WTC11 (cell line): ENCODE measurements at places on chromosomes 2 and 18.

DNA sequence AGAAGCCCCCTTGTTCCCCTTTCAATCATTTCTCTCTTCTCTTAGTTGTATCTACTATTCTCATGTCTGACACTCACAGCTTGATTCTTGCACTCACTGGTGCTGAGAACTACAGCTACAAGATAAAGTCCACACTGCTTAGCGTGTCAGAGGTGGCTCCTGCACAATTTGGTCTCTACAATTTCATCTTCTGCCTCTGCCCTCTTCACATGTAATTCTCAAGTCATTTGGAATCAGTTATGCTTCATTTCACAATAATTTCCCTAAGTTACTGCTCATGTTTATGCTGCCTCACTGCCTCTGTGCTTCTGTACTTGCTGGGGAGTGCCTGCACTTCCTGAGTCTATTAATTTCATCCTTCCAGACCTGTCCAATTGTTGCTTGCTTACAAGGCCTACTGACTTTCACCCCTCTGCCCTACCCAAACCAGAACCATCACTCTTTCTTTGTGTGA lies 11.6 kb upstream of the NAB1 start:
- DNase-seq, result no peak
- H3K27me3 ChIP-seq, result no peaks in the 10 kb centered on the region
- H3K4me3 ChIP-seq, result no peak overlapping the region
- no peaks in the 10 kb centered on the region for H3K36me3 ChIP-seq
- no peak overlapping the region for H3K27ac ChIP-seq

DNA sequence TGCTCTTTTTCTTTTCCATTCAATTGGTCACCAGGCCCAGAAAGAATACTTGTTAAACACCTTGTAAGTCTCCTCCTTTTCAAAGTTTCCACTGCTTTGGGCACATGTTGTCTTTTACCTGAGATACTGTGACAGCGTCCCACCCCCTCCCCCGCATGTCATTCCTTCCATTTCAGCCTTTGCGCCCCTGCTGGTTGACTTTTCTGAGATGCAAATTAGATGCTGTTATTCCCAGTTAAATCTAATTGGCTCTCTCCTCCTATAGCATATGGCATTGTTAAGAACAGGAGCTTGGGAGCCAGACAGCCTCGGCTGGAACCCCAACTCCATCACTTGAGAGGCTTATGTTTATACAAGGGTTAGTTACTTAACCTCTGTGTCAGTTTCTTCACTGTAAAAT lies 80.3 kb upstream of the GAREM1 start:
- H3K36me3 ChIP-seq, result no peaks in the 10 kb centered on the region
- H3K27ac ChIP-seq, result peak overlapping the region; percentile 36; the same call in 1 of the 2 replicates
- peak; percentile 57 for DNase-seq
- no peaks in the 10 kb centered on the region for H3K27me3 ChIP-seq
- peaks cover 41% of the 10 kb centered on the region for H3K4me1 ChIP-seq
- H3K4me3 ChIP-seq, result no peak overlapping the region

GRCh38 chr2:128841803-128842202 lies 523.1 kb upstream of the HS6ST1 start:
- 0 out of 2 replicates have a peak, but pooled peaks cover 3% of the 10 kb centered on the region for H3K4me1 ChIP-seq
- no peak overlapping the region for H3K4me3 ChIP-seq
- peaks cover 3% of the 10 kb centered on the region; the same call in 1 of the 2 replicates for H3K36me3 ChIP-seq
- no peak overlapping the region for H3K27ac ChIP-seq

GRCh38 chr2:131154647-131155046 lies 49.5 kb downstream of the PLEKHB2 start:
- H3K27ac ChIP-seq, result no peak overlapping the region
- H3K4me3 ChIP-seq, result no peak overlapping the region
- peaks cover 11% of the 10 kb centered on the region for H3K4me1 ChIP-seq
- H3K27me3 ChIP-seq, result no peaks in the 10 kb centered on the region; the same call in 1 of the 2 replicates

GRCh38 chr2:25375989-25376545 lies 34.3 kb upstream of the DNMT3A start:
- DNase-seq, result no peak
- no peak overlapping the region for H3K27ac ChIP-seq
- peaks cover 21% of the 10 kb centered on the region for H3K4me1 ChIP-seq
